ENCODE measurements at places on chromosomes 7 and 10. TPM values are rescaled to one million over a fixed set of nuclear protein-coding genes. Genes with fewer than 3 reads are reported as not detected.
A peak's percentile ranks its signal among the peaks of the same experiment; 100 is the strongest.

GRCh38 chr10:114709984-114710383, 51.9 kb upstream of the ABLIM1 start:
- no peak for DNase-seq

The SSBP1 gene
- total RNA-seq = 121 TPM

The CRPPA gene
- total RNA-seq = 3.6 TPM

The MYO1G gene
- total RNA-seq = 6.0 TPM

GRCh38 chr7:133230591-133231194, 22.2 kb upstream of the EXOC4 start:
- DNase-seq = no peak

DNA sequence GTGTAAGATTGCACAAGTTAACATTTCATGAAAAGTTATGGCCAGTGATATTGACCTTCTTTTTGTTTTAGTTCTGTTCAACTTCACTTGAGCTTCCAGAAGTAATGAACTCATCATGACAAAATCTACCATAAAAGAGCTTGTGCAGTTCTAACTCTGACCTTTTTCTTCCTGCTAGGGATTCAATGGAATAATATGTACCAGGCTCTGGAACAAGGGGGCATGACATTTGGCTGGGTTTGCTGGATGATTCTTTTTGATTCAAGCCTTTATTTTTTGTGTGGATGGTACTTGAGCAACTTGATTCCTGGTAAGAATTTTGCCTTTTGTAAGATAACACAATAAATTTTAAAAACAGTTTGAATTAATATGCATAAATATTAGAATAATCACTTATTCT, 205.0 kb downstream of the ABCA13 start:
- no peak for DNase-seq

DNA sequence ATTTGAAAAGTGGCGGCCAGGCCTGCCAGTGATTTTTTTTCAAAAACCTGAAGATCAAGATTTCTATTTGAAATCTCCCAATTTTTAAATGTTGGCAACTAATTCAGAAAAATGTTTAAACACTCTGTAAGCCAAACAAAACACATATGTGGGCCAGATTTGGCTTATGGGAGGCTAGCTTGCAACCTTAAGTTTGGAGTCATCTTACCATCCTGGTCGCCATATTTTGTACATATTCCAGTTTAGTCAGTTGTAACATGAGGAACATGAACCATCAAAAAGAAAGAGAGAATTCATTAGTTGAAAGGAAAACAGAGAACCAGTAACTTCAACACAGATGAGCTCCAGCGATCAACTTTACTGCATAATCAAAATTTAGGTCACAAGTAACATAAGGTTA, 115.4 kb downstream of the TMEM26 start:
- DNase-seq = no peak

DNA sequence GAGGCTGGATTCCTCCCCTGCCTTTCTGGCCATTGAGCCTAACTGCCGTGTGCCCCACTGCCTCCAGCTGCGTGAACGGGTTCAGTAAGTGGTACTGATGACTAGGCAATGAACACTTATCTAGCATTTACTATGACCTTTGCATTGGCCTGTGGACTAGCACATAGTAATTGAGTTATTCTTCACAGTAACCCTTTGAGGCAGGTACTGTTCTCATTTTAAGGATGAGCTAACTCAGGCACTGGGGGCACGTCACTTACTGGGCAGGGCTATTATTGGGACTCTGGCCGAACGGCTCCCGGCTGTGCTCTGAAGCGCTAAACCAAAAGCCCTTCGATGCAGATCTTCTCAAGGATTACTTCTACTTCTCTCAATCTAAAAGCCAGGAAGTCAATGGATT, 38.3 kb downstream of the WIPF3 start:
- DNase-seq = no peak

- no peak for DNase-seq
These were observed 9.8 kb downstream of the DHX32 start for GRCh38 chr10:125871338-125871737.

The GIMAP5 gene
- total RNA-seq = 19.2 TPM

The TAS2R4 gene
- 4.7 TPM for total RNA-seq

GRCh38 chr7:116836911-116837310, 25.5 kb upstream of the CAPZA2 start:
- DNase-seq = no peak

DNA sequence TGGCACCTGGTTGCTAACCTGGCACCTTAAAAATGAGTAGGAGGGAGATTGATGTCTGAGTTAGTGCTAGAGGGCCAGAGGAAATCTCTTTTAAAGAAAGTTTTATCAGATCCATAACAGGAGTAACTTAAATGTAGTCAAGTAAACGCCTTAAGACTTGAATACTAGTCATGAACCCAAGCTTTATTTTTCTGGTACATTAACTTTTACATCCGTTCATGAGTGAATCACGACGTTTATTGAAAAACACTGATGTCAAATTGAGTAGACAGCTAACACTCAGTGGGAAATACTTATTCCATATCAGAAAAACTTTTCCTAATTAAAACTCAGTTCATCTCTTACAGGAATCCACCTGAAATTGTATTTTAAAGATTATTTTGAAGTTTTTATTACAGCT, 6.9 kb upstream of the LAMB1 start:
- no peak for DNase-seq

GRCh38 chr7:18684916-18685315, 189.4 kb downstream of the HDAC9 start:
- no peak for DNase-seq

The CYTH3 gene
- 14.9 TPM for total RNA-seq

The OPTN gene
- total RNA-seq = 49.9 TPM

- no peak for DNase-seq
These were observed 26.7 kb upstream of the CUX1 start for GRCh38 chr7:101790566-101791293.

- peak; percentile 85 for DNase-seq
These were observed 17.6 kb downstream of the DNAJB12 start for GRCh38 chr10:72337039-72337629.

The HIF1AN gene
- 50.6 TPM for total RNA-seq

GRCh38 chr7:111771638-111772037, 209.3 kb upstream of the IMMP2L start:
- DNase-seq = no peak

The PCBD1 gene
- 154 TPM for total RNA-seq

The CPEB3 gene
- total RNA-seq = 6.0 TPM

The MDFIC gene
- total RNA-seq = 35.3 TPM

DNA sequence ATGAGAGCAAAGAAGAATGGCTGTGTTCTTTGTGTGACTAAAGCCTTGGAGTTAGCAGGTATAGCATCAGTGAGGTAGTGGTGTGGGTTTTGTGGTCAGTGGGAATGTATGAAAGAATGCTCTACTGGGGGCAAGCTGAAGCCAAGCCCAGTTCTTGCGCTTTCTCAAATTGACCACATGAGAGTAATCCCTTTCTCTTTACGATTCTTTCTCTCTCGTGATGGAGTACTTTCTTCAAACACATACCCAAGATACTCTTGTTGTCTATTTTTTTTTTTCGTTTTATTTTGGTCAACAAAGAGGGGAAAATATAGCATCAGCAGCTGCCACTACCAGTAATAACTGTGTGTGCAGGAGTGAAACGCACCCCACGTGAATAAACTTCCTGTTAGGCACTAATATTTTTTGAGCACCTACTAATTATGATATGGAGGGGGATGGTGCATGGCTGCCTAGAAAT, 8.4 kb upstream of the PANK1 start:
- no peak for DNase-seq

DNA sequence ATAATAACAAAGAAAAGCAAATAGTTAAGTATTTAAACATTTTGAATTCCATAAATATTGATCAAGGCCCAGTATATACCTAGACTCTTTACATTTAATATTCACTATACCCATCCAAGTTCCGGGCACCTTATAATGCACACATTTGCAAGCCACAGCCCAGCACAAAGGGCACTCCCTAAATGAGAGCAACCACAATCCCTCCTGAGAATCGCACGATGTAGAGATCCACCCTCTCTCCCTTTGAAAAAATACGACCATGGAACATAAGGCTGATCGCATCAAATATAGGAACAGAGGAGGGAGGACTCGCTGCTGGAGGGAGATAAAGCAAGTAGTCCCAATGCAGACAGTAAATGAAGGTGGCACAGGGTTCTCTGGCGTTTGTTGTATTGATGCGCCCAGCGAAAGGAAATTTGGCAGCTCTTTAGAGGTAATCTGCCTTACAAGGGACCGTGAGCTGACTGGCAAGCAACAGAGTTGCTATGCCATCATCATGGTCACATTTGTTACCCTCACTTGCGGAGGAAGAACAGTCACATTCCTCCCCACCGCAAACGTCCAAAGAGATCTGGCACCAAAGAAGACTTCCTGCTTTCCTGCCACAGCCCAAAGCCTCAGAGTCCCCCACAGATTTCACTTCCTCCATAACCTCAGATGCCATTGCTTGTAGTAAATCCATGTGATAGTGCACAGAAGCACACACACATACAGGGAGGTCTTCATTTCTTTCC, 16.1 kb upstream of the TAS2R40 start:
- no peak for DNase-seq

DNA sequence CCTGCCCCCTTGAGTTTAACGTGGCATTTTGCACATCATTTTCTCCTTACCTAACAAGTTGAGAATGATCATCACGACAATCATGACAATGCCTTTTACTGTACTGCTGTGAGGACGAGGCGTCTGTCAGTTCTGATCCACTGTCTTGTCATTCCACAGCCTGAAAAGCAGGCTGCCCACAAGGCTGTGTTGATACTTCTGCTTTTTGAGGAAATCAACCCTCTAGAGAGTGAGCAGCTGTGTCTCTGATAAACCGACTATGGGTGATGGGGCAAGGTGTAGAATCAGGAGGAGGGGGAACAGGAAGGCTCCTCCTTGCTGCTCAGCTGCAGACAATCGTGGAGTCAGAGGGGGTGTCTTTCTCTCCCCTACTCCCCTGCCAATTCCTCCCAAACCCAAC, 30.6 kb upstream of the C10orf120 start:
- no peak for DNase-seq

The SLC25A40 gene
- total RNA-seq = 21.3 TPM

- no peak for DNase-seq
These were observed 13.2 kb downstream of the PDGFA start for GRCh38 chr7:506391-506831.

GRCh38 chr7:27316311-27316710, 73.7 kb downstream of the EVX1 start:
- no peak for DNase-seq

- no peak for DNase-seq
These were observed 66.9 kb downstream of the STK17A start for GRCh38 chr7:43649755-43650274.
